Thoracic aorta (tissue), 2 donors: ENCODE measurements at places on chromosomes 3 and 15. TPM values are rescaled to one million over a fixed set of nuclear protein-coding genes. Genes with fewer than 3 reads are reported as not detected.

DNA sequence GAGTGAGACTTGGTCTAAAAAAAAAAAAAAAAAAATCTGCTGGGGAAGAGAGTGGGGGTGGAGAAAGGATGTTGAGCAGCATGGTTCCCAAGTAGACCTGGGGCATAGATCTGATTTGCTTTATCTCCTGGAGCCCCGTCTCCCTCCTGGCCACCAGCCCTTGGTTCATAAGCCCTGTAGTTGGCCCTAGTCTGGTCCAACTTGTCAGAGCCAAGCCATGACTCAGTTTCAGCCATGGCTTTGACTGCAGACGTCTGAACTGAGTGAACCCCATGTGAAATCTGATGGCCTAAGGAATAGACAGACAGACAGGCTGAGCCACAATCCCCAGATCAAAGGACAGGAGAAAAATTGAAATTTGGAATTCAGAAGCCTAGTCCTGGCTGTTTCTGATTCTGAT lies 2.0 kb upstream of the CILP start:
- no peak for DNase-seq

DNA sequence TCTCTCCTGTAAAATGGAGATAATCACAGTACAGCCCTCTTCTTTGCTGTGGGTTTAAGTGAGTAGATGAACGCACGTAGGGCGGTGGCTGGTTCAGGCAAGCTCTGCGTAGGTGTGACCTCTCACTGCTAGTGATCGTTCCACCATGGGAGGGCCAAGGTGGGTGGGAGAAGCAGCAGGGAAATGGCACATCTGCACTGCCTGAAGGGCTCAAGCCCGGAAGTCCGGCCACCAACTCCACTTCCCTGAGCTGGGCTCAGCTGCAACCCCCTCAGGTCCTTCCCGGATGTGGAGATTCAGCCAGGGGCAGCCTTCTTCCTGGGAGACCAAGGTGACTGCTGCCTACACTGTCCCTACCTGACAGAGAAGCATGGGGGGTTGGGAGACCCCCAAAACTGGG lies 102.9 kb downstream of the ADCY5 start:
- no peak for DNase-seq

- DNase-seq, result no peak
These were observed 729.6 kb downstream of the NLGN1 start for GRCh38 chr3:174126990-174127758.

- DNase-seq, result no peak
These were observed 29.4 kb downstream of the NR2F2 start for GRCh38 chr15:96359616-96360521.

DNA sequence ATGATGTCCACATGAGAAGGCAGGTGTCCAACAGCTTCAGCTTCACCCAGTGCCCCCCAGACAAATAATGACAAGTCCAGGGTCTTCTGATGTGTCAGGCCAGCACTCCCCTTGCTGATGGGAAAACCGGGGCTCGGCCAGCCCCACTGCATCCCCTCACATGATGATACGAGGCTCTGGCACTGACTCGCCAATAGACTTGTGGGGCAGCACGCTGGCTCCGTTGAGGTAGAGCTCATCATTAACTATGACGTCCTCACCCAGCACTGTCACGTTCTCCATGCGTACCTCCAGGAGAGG lies 2.1 kb upstream of the AMIGO3 start:
- no peak for DNase-seq

The ACTRT3 gene
- 2.7 TPM for total RNA-seq

The AMIGO3 gene
- 5.8 TPM for total RNA-seq

The SFMBT1 gene
- total RNA-seq, result 13.5 TPM

- DNase-seq, result no peak
These were observed 200.6 kb downstream of the MYRIP start for GRCh38 chr3:40009991-40010390.

The TMEM212 gene
- total RNA-seq, result not detected

GRCh38 chr3:141793476-141794260 lies 30.5 kb downstream of the GRK7 start:
- no peak for DNase-seq

GRCh38 chr3:151262871-151263525 lies 15.3 kb downstream of the P2RY14 start:
- DNase-seq, result no peak

DNA sequence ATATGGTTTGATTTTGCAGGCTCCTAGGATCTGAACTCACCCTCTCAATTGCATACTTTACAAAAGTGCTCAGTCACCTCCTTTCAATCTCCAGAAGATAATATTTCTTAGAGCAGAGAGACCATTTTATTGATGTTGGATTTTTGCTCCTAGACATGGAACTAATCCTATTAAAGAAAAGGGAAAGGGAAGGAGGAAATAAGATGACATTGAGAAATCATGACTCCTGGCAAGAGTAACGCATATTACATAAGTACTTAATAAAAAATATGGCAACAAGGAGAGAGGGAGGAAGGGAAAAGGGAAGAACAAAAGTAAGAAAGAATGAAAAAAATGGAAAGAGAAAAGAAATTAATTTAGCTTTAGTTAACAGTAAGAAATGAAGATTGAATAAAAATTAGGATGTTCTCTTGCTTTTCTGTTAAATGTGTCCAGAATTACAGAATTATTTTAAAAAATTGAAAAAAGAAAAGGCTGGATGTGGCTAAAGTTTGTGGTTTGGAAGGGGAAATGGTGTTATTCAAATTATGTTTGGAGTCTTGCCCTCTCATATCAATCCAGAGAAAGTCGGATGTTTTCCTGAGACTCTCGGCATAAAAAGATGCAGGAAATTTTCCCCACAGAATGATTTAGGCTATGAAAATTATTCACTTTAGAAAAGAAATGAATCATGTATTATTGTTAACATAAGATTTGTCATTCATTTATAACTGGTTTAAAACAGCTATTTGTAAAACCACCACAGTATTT lies 474.0 kb downstream of the FGF12 start:
- DNase-seq, result no peak

The KCNMB2 gene
- total RNA-seq, result not detected

- peak; percentile 35 for DNase-seq
These were observed 16.1 kb downstream of the CD276 start for GRCh38 chr15:73700041-73700842.

DNA sequence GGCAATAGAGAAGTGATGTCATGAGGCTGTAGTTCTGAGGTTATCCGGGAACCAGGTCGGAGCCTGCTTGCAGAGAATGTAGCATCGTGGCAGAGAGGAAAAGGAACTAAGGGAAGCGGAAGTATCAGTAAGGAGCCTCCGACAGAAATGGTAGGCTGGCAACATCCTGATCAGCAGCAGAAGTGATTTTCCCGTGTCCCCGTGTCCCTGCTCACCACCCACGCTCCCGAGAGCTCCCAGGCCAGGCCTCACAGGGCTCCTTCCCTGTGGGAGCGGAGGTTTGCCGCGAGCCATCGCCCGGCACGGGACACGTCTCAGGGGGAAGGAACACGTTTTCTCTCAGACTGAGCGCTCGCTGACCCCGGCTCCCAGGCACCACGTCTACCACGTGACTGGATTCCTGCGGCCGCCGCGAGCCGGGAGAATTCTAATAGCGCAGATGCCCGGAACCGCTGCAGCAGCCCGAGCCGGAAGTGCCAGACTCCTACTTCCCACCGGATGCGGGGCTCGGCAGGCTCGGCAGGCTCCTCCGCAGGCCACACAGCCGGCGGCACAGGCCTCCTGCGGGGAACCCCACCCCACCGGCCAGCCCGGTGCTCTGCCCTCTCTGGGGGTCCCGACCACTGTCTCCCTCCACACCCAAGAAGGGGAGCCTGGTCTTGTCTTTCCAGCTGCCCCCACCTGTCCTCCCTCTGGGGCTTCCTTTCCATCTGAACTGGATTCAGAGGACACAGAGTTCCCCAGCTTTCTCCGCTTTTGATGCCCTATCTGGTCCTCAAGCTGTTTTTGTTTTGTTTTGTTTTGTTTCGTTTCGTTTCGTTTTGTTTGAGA lies 99.3 kb downstream of the BDH1 start:
- DNase-seq, result peak; percentile 37

DNA sequence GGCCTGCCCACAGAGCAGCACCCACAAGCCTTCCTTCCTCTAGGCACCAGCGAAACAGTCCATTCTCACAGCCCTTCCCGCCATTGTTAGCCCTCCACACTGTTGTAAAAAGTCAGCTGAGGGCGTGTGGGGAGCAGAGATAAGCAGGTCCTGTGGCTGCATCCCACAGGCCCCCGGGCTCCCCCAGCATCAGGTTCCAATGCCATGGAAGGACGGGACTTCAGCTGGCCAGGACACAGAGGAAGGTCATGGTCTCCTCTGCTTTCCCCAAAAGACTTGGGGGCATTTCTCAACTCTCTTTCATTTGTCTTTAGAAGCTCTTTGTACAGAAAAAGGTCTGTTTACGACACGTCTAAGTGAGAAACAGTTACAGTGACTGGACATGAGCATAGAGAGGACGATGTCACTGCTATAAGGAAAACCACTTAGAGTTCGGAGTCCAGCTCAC lies 85.2 kb upstream of the HERC1 start:
- no peak for DNase-seq

DNA sequence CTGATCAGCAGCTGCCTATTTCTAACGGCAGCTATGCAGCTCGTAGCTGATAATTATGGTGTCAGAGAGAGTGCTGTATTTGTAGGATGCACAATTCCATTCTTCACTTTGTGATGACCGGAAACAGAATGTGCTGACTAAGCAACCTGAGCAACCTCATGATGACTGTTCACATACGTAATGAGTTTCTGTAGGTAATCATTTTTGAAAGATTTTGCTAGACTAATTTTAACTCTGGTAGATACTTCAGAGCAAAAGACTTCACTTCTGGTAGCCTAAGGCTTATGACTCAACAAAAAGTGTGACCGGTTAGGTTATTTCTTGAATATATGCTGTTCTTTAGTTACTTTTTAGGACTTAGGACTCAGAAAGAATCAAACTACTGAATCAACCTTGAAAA lies 567.7 kb downstream of the NAALADL2 start:
- no peak for DNase-seq

The CHCHD4 gene
- 7.5 TPM for total RNA-seq

DNA sequence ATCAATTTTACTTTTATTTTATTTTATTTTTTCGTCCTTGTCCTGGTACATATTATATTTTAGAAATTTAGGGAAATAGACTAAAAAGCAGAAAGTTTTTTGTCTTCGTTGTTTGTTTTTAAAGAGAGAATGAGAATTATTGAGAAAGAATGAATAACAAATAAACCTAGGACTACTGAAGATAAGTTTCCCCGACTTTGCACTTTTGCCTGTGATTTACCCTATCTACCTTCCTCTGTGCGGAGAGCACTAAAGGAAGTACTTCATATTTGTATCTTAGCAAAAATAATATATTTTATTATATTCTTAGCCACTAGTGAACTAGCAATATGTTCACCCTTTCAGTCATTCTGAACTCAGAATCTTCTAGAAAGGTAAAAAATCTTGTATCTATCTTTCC lies 60.6 kb downstream of the ECT2 start:
- no peak for DNase-seq

The KNSTRN gene
- 5.8 TPM for total RNA-seq

The RTP3 gene
- not detected for total RNA-seq

The TMEM158 gene
- 2.2 TPM for total RNA-seq

- no peak for DNase-seq
These were observed 2.5 kb upstream of the GATA2 start for GRCh38 chr3:128495435-128495970.

- no peak for DNase-seq
These were observed 23.2 kb upstream of the VILL start for GRCh38 chr3:37967260-37967881.

- DNase-seq, result no peak
These were observed 3.5 kb downstream of the TBL1XR1 start for GRCh38 chr3:177193688-177194268.

The SLC51A gene
- not detected for total RNA-seq

- no peak for DNase-seq
These were observed 952 bp upstream of the HDDC3 start for GRCh38 chr15:90933301-90933700.

DNA sequence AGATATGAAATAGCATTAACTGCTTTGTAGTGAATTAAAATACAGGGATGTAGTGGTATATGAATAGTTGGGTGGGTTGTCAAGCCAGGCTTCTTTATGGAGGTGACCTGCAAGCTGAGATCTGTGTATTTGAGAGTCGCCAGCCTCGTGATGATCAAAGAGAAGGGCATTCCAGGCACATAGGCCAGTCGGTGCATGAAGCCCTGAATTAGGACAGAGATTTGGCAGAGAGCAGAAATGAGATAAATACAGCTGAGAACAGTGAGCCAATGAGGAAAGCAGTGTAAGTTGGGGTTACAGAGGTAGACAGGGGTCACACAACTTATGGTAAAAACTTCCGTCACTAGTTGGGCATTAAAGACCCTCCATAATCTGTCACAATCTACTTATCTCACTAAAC lies 641.9 kb downstream of the OTOL1 start:
- DNase-seq, result no peak

- no peak for DNase-seq
These were observed 396.6 kb downstream of the TAFA4 start for GRCh38 chr3:68535782-68536181.
